ENCODE measurements at places on chromosomes 7 and 10.

DNA sequence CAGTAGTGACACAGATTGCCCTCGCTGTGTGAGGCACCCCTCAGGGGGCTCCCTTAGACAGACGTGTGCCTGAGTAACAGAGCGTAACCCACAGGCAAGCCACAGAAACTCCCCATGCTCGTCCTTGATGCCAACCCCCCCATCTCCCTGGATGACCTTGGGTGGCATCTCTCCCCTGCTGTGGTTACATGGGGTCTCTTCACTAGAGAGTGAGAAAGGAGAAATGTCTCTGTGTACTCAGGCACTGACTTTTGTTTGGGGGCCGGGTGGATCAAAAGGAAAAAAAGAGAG is 1.1 kb upstream of the ASB10 start:
- DNase-seq: no peak

DNA sequence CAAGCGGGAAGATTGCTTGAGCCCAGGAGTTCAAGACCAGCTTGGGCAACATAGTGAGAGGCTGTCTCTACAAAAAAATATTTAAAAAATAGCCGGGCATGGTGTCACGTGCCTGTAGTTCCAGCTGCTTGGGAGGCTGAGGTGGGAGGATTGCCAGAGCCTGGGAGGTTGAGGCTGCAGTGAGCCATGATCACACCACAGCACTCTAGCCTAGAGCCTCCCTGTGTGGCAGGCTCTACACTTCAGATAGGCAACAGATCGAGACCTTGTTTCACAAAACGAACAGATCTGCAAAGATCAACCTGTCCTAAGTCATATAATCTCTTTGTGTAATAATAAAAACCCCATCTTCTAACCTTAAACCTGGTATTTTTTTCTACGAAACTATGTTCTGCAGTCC is 76.8 kb downstream of the PTEN start:
- no peak for DNase-seq

- no peak for DNase-seq
Observed at GRCh38 chr7:86953653-86954336, 105.7 kb downstream of the ELAPOR2 start.

GRCh38 chr7:5177060-5177459 is 13.0 kb upstream of the WIPI2 start:
- peak; percentile 62 for DNase-seq

DNA sequence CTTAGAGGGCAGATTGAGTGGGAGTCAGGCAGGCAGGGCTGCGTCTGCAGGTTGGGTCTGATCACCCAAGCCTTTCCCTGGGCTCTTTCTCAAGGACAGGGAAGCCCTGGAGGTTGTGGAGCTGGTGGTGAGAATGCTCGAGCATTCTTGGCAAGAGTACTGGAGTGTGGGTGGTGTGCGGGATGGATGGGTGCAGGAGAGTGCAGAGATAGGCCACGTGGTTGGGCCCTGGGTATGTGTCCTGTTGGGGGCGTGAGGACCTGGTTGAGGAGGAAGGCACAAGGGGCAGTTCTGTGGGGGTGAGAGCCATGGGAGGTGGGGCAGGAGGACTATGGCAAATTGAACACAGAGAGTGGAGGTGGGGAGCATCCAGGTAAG is 135.9 kb downstream of the PTPN20 start:
- DNase-seq: no peak

DNA sequence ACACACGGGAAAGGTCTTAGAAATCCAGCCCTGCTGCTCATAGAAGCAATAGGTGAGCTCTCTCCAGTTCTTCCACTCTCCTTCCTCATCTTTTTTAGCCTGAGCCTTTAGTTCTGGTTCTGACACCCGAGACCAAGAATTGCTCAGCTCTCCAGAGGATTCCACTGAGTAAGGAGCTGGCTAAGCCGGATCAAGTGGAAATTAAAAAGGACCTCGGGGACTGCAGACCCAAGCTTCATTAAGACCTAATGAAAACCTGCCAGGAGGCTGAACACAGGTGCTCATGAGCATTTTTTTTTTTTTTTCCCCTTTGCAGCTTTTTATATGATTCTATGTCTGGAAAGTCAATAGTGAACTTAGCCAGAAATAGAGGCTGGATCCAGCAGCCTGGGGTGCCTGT is 1176.0 kb upstream of the AUTS2 start:
- DNase-seq: no peak

GRCh38 chr7:30804078-30804661 is 33.0 kb downstream of the MINDY4 start:
- DNase-seq: no peak
